ENCODE measurements at places on chromosomes 13 and 19.

DNA sequence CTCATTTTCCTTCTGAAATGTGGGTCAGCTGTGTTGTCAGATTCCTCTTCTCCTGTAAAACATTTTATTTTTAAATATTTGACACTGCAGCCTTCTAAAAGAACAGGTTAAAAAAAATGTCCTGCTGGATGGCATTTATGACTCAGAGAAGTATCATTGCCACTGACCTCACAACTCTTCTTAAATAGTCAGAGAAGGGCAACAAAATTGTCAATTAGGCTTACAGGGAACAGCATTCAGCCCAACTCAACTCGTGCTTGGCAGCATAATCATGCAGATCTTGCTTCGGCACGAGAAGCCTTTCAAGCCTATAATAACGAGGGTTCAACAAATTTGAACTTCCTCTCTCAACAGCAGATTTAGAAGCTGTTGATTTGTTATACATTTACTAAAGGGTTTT, 296.7 kb upstream of the DACH1 start:
- DNase-seq: no peak

DNA sequence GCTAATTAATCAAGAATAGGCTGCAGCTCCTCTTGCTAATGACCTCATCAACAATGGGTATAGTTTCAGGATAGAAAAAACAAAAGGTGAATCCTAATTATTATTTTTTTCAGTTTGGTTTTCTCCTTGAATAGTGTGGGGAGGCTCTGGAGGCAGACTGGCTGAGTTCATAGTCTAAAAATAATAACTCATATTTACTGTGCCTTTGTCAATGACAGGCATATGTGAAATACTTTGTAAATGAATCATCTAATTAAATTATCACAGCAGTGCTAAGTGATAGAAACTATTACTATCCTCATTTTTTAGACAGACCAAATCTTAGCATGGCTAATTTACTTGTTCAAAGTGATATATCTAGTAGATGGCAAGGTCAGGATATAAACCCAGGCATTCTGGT, 1261.0 kb upstream of the SLC10A2 start:
- no peak for DNase-seq

DNA sequence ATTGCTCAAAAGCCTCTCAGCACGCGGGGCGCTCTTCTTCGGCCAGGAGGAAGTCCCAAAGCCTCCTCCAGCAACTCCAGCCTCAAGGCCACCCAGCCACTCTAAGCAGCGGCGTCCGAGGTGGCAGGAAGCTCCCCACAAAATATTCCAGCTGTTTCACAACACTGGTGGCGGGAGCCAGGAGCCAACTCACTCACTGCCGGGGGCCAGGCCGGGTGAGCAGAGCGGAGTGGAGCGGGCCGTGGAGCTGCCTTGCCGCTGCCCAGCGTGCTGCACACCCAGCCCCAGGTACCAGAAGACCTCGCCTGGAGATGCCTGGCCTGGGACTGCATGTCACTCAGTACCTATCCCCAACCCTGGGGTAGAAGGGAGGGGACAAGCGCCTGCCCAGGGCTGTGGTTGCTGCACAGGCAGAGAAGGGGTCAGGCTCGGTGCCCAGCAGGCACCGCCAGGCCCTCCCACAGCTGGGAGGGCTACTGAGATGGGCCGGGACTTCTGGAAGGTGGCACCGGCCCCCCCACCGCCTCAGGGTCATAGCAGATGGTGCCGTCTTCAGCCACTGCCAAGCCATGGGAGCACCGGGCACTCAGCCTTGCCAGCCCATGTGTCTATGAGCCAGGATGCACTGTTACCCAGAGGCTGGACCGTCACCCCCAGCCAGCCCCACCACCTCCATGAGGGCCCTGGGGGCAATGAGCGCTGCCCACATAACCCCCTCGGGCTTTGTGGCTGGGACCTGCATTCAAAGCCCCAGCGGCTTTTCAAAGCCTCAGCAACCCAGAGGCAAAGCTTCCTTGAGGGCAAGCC, 59.2 kb downstream of the MLLT1 start:
- DNase-seq: no peak

GRCh38 chr13:28313579-28313978, 175.2 kb downstream of the PAN3 start:
- DNase-seq: peak; percentile 5

DNA sequence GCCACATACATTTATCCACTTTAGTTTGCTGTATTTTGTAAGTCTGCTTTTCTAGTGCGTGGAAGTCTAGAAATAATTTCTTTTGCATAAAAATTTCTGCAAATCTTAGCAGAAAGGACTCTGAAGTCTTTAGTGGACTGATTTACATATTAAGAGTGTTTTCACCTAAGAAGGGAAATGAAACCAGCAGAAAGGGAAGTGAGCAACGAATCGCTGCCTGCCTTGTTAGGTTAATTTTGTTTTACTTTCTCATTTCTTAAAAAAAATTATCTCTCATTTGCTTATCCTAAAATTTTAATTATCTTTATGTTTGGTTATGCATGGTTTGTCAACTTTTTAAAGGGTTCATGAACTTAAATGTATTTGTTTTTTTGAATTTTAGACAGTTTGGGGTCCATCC, 767 bp upstream of the GPR18 start:
- DNase-seq: peak; percentile 80

DNA sequence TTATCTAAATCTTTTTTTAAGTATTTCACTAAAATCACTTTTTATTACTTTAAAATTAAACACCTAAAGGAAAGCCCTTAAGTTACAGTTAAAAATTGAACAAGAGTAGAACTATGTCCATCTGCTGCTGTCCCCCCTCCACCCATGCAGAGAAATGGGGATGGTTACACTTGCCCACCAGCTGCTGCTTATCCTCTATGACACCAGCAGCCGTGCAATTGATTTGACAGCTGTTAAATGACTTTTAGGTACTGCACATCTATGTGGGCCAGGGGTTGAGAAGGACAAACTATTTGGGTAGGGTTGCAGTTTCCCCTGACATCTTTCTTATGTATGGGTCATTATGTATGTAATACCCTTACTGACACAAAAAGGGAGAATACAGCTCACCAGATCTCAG, 77.2 kb downstream of the TBC1D4 start:
- no peak for DNase-seq

DNA sequence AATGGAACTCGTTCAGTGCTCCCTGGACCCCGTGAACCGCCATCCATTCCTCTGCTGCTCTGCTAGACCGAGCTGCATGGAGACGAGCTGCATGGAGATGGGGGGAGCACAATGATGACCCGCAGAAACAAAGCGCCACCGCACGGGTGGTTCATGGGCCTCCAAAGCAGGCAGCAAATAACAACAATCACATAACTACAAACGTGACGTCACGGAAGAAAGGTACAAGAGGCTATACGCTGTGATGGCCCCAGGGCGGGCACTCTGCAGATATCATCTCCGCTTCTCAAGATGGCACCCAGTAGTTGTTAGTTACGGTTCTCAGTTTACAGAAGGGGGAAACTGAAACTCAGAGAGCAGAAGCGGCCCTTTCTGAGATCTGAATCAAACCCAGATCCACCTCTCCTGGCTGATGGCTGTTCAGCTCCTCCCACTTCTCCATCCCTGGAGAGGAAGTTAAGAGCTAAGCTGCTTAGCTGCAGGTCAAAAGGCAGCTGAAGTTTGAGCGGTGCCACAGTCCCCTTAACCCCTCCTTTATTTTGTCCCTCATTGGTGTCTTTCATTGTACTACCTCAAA, 1.7 kb downstream of the ATP13A1 start:
- peak; percentile 68 for DNase-seq

GRCh38 chr19:6343462-6343861, 10.1 kb upstream of the ACER1 start:
- no peak for DNase-seq

DNA sequence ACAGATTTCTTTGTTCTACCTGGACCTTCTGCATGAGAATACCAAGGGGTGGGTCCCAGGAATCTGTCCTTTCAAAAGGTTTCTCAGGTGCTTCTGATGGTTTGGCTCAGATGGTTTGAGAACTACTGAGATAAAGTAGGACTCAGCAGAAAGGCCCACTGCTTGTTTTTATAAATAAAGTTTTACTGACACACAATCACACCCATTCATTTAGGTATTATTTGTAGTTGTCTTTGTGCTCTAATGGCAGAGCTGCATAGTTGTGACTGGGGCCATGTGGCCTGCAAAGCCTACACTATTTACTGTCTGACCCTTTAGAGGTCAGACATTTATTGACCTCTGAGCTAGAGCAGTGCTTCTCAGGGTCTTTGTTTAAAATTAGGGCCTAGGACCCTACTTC, 17.6 kb downstream of the EDDM13 start:
- no peak for DNase-seq

DNA sequence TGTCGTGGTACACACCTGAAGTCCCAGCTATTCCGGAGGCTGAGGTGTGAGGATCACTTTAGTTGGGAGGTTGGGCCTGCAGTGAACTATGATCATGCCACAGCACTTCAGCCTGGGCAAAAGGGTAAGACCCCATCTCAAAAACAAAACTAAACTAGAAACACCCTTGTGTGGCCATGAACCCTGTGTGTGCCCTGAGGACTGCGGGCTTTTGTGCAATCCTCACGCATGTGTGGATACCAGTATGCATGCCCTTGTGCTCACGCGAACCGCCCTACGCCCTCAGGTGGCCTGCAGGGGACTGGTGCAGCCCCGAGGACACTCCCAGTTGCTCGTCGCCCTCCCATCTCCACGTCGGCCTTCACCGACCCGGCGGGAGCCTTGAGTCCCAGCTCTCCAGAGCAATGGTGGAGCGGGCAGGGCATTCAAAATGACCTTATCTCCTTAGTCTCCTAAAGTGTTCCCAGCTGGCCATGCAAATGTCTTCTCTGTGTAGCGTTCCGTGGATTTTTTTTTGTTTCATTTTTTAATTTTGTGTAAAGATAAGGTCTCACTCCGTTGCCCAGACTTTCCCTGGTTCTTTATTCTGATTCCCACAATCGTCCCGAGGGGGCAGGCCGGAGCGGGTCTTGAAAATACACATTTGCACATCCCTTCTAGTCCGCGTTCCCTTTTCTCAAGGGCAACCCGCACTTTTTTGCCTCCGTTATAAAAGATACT, 868 bp upstream of the EGLN2 start:
- peak; percentile 79 for DNase-seq

DNA sequence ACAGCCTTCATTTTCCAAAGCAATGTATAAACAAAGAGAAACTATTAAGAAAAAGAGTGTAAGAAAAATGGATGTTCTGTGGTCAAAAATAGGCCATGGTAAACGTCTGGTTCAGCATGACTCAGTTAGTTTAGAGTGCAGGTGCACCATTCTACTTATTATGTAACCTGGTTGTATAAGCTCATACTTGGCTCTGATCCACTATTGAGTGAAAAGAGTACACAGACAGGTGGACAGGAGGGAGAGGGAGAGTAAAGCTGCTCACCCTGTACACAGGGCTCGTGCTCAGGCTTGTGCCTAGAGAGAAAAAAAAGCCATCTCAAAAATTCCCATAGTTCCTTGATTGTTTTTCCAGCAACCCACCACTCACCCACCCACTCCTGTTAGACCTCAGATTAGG, 85.8 kb upstream of the ZNF91 start:
- DNase-seq: no peak

GRCh38 chr13:102141625-102142472, 260.0 kb downstream of the FGF14 start:
- DNase-seq: no peak

- peak; percentile 14 for DNase-seq
Observed at GRCh38 chr13:45393941-45394570, 24.1 kb downstream of the SLC25A30 start.

DNA sequence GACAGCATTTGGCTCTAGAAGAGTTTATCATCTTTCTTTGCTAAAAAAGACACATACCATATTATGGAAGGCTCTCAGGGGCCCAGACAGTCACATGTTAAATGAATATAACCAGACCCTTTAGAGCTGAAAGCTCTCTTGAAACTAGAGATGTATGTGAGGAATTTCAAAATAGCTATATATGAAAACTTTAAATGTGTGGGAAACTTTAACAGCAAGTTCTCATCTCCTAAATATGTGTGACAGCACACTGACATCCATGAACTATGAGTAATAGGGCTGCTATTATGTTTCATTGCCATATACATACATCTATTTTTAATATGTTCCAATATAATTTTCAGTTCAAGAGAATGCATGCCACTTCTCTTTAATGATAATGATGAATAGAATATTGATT, 509.5 kb downstream of the GPC6 start:
- DNase-seq: no peak

GRCh38 chr19:11380653-11381537, 3.2 kb downstream of the EPOR start:
- peak; percentile 91 for DNase-seq

DNA sequence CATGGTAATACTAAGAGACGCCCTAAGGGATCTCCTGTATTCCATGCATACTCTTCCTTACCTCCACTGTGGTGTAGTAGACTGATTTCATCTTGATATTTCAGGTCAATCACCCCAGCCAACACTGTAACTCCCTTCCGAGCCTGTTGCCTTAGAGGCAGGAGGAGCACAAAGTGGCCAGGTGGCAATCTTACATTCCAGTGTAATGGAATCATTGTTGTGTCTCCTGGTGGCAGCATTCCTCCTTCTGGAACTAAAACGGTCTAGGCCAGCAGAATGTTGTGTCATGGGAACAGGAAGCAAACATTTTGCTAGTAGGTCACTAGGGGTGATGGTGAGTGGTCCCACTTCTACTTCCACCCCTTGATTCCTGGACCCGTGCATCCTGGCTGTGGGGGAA, 405.7 kb upstream of the SLC10A2 start:
- DNase-seq: no peak

- DNase-seq: peak; percentile 98
Observed at GRCh38 chr19:12786141-12786870, 5.0 kb upstream of the JUNB start.

DNA sequence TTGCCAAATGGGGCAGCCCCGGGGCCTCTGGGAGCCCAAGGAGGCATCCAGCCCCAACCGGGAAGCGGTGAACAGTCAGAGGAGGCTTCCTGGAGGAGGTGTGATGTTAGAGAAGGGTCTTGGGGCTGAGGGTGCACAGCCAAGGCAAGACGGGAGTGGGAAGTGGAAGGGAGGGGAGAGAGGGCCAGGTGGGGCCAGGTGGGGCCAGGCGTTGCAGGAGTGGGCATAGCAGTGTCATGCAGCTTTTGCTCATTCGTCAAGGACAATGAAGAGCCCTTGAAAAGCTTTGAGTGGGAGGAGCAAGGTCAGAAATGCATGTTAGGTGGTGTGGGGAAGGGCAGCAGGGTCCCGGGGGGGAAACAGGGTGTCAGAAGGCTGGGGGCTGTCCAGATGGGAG, 1.8 kb downstream of the FBN3 start:
- no peak for DNase-seq

DNA sequence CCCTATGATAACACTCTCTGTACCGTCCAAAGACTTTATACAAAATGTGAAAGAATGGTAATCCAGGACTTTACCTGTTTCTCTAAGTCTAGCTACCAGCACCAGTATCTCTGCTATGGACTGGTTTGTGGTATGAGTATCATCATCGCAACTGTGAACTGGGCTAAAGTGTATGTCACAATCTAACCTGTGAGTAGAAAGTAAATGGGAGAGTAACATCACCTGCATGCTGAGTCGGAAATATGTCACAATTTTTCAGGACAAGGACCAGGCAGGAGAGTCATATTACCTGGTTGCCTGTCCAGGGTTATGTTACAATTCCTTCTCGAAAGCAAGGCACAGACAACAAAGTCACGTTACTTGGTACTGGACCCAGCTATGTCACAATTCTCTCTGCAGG, 5.1 kb upstream of the ZNF43 start:
- DNase-seq: no peak

- peak; percentile 70 for DNase-seq
Observed at GRCh38 chr19:15331419-15332310, 674 bp downstream of the BRD4 start.

All from CD14-positive monocyte (primary cell).